ENCODE measurements at places on chromosomes 11 and 22.
A peak's percentile ranks its signal among the peaks of the same experiment; 100 is the strongest.

- DNase-seq, result no peak
These were observed 217.8 kb upstream of the TBCEL start for GRCh38 chr11:120805960-120806555.

GRCh38 chr11:121466063-121466794, 13.5 kb upstream of the SORL1-AS1 start:
- peak; percentile 87 for DNase-seq

DNA sequence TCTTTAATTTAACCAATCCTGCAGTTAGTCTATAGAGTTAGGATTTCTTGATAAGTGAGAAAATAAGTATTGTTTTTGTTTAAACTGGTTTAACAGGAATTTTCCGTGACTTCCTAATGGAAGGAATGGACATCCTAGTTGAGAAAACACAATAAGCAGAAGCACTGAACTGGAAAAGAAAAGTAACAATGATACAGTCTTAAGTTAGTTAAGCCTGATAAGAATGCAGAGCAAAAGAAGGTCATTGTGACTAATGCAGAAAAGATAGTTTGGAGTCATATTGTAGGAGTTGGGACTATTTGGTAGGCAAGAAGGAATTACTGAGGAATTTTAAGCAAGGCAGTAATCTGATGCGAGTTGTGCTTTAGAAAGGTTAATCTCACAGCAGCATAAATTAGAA, 11.7 kb downstream of the RNF141 start:
- no peak for DNase-seq

GRCh38 chr11:113118104-113118503, 156.9 kb downstream of the NCAM1 start:
- no peak for DNase-seq

- DNase-seq, result no peak
These were observed 219.7 kb downstream of the BARX2 start for GRCh38 chr11:129595038-129595962.

DNA sequence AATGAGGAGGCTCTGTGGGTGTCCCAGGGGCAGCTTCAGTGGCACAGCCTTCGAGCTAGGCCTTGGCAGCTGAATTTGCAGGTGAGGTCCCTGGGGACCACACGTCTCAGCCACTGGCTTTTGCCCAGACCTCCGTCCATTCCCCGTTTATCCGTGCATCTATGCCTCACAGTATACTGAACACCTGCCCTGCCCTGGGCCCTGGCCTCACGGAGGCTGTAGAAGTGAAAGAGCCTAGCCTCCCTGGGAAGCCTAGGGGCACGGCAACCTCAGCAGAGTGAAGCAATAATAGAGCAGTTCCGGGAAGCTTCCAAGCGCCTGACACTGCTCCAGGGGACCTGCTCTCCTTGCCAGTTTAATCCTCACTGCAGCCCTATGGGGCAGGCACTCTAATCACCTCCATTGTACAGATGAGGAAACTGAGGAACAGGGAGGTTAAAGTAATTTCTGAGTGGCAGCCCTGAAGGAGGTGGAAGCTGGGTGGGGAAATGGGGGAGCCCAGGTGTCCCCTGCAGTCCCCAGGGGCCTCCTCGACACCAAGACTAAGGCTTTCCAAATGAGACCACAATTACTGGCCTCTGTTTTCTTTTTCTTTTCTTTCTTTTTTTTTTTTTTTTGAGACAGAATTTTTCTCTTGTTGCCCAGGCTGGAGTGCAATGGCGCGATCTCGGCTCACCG, 2.7 kb upstream of the NFAM1 start:
- no peak for DNase-seq

DNA sequence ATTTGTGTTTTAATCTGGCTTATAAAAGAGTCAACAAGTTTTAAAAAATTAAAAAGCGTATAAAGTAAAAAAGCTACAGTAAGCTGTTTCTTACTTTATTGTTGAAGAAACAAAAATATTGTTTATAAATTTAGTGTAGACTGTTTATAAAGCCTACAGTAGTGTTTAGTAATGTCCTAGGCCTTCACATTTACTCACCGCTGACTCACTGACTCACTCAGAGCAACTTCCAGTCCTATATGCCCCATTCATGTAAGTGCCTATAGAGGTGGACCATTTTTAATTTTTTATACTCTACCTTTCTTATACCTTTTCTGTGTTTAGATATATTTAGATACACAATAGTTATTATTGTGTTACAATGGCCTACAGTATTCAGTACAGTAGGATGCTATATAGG, 12.2 kb downstream of the MPPED2 start:
- no peak for DNase-seq

GRCh38 chr22:20436307-20436767, 1.3 kb downstream of the SCARF2 start:
- no peak for DNase-seq

DNA sequence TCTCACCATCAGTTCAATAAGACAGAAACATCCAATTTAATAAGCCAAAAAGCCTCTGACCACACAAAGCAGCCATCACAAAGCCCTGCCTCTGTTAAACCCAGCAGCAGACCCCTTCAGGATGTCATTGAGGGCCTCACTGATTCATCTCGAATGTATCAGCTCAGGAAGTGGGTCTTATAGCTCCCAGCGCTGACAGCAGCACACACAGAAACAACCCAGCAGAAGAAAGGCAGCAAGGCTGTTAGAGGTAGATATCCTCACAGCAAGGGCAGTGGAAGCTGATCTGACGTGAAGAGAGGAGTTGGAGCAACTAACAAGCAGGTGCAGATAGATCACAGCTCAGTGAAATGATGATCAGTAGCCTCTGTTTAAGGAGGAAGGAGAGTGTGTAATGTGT, 86.2 kb upstream of the NCAM1 start:
- DNase-seq, result no peak

DNA sequence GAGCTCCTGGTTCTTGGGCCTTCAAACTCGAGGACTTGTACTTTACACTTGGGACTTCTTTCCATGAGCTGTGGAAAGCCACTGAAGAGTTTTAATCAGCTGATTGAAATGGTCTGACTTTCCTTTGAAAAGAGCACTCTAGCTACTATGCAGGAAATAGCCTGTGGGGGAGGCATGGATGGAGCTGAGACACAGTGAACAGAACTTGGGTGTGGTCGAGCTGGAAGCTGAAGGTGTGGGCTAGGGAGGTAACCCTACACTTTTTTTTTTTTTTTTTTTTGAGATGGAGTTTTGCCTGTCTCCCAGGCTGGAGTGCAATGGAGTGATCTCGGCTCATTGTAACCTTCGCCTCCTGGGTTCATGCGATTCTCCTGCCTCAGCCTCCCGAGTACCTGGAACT, 17.5 kb upstream of the CAPRIN1 start:
- DNase-seq, result no peak

DNA sequence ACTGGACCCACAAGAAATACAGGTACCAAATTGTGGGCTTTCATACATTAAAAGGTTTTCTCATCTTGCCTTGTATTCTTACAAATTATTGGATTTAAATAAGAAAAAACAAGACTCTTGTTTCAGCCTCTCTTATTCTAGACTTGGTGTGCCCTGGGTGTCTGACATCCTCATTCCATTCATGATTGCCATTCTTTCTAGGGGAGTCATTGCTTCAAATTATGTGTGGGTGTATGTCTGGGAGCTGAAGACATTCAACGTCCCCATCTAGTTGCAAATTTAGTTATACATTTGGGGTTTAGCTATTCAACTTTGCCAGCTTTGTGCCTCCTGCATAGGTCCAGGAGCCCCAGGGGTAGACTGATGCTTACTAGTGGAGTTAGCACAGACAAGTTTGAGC, 18.1 kb downstream of the MAML2 start:
- DNase-seq, result no peak

DNA sequence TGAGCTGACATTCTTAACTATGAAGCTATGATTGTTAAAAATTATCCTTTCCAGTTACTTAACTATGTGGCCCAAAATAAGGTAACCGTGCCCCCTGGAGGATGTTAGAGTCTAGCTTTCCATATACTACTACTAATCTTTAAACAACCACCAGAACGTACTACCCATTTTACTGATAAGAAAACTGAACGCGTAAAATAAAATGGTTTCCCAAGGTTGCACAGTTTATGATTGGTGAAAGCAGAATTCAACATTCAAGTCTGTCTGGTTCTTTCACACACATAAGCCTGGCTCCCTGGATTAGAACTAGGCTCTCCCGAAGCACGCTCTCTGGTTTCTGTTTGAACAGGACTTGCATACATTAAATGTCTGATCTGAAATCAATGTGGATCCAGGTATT, 437.8 kb upstream of the CCDC90B start:
- DNase-seq, result peak; percentile 31

DNA sequence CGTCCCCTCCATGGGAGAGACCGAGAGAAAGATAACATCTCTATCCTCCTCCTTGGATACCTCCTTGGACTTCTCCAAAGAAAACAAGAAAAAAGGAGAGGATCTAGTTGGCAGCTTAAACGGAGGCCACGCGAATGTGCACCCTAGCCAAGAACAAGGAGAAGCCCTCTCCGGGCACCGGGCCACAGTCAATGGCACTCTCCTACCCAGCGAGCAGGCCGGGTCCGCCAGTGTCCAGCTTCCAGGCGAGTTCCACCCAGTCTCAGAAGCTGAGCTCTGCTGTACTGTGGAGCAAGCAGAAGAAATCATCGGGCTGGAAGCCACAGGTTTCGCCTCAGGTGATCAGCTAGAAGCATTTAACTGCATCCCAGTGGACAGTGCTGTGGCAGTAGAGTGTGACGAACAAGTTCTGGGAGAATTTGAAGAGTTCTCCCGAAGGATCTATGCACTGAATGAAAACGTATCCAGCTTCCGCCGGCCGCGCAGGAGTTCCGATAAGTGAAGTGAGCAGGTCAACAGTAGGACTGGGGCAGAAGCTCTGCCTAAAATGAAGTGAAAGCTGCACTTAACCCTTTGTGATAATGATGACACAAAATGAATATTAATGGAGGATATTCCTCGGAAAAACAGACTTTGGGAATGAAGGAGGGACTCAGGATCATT, 65.3 kb downstream of the WNT11 start:
- DNase-seq, result no peak

GRCh38 chr11:45382133-45382878, 96.2 kb upstream of the SYT13 start:
- DNase-seq, result no peak

DNA sequence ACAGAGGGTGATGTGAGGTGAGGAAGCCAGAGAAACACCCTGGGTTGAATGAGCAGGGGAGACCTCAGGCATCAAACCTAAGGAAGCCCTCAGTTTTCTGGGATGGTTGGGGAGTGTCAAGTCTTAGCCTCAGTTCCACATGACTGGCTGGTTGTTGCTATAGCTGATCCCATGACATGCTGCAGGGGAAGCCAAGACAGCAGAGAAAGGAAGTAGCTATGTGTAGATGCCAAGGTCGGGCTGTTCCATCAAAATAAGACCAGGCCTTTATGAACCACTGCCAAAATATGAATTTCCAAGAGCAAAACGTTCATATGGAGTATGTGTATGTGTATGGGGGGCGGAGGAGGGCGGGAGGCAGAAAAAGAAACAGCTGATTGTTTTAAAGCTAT, 11.6 kb downstream of the CD59 start:
- DNase-seq, result no peak

- DNase-seq, result no peak
These were observed 13.9 kb downstream of the CSRP3 start for GRCh38 chr11:19187833-19188258.

GRCh38 chr11:44275241-44275640, 34.7 kb downstream of the ALX4 start:
- DNase-seq, result no peak

- no peak for DNase-seq
These were observed 100.8 kb upstream of the CLPB start for GRCh38 chr11:72535194-72535547.

- no peak for DNase-seq
These were observed 19.3 kb upstream of the NUCB2 start for GRCh38 chr11:17257196-17257595.

DNA sequence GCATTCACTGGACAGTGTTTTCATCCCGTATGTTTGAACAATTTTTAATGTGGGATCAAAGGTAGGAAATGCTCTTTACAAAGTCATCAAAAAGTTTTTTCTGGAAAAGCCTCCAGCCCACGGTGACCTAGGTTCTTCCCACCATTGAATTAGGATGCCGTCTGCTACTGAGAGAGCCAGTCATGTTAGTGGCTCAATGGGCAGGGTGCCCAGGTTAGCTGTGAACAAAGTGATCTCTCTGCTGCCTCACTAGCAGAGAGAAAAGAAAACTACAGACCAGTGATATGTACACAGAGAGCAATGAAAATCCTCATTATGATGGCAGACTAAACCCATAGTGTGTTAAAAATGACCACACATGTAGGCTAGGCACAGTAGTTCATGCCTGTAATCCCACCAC, 32.4 kb downstream of the KCNQ1 start:
- DNase-seq, result no peak

DNA sequence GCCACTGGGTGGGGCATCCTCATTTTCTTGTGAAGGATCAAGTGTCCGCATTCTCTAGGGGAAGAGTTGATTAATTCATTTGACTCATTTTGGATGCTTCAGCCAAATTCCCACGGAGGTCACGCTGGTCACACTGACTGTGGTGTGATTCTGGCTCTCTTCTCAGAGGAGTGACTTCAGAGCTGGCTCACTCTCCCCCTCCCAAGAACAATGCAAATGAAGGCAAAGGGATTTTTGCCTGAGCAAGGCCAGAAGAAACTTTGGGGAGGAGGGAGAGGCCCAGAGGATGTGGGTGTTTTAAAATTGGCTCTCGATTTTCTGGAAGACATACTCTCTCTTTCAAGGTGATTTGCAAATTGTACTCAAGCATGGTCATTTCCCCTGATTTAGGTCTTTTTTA, 51.1 kb upstream of the LMO2 start:
- no peak for DNase-seq

GRCh38 chr11:15379483-15379882, 264.8 kb downstream of the INSC start:
- DNase-seq, result no peak

- no peak for DNase-seq
These were observed 1352.8 kb downstream of the BRD1 start for GRCh38 chr22:48474881-48475280.

GRCh38 chr22:29816539-29816938, 21.5 kb downstream of the ASCC2 start:
- no peak for DNase-seq

DNA sequence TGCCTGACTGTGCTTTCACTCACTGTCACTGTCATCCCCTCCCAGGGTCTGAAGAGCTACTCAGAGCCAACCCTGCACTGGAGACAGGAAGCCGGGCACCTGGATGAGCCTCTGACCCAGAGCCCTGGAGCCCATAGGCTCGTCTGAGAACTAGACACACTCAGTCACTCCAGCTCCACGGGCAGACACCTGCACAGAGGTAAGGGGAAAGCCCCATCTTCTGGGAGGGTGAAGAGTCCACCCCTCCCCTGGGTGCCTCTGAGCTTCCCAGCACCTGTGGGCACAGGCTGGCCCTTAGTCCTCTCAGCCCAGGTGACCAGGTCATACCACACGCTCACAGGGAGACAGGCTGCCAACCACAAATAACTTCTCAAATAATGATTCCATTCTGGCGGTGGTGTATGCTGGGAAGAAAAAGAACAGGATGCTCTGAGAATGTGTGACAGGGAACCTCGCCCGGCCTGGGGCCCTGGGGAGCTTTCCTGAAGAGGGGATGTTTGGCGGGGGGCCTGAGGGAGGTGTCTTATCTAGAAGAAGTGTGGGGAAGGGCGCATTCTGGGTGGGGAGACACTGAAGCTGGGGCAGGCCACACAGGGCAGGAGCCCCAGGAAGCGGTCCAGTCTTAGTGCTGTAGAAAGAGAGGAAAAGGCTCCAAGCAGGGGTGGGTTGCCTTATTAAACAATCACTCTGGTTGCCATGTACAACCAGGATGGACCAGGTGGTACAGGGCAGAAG, 5.3 kb downstream of the CCDC157 start:
- no peak for DNase-seq

GRCh38 chr22:19974935-19975706, 33.5 kb upstream of the TXNRD2 start:
- peak; percentile 70 for DNase-seq
